K562 (cell line): ENCODE measurements at places on chromosomes 7 and 10. TPM values are rescaled to one million over a fixed set of nuclear protein-coding genes. Genes with fewer than 3 reads are reported as not detected.

Gene ARMC3
- total RNA-seq, result 0.35 and 0.58 TPM in 2 replicates

DNA sequence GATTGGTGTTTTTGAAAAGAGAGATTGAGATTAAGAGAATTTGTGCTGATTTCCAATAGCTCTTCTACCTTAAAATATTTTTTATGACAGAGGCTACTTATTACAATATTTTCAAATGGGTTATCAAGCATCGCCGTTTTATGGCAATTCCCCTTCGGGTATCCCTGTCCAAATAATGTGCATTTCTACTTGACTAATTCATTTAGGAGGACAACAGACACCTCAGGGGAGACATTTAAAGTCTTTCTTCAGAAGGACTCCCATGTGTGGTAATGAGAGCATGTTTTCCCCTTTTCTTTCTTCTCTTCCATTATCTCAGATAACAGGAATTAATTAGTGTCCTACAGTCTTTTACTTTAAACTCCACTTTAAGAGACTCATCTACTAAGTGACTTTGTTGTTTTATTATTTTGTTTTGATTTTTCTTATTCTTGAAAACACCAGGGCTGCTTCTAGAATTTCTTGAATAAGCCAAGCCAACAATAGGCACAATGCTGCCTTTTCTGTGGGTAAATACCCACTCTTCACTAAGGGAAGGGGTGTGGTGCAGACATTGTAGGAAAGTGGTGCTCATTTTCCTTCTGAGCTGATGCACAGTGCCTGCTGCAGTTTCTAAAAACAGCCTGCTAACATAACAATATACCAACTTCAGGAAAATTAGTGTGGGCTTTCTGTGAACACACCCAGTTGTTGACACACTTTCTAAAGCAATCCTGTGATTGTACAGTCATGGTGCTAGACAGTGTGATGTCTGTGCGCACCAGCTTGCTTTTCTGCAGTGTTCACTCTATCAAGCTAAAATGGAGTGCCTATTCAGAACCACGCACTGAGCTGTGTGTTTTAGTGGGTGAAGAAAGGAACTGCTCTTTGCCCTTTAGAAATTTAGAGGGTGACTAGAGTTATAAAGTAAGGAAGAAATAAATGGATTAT, 597.7 kb downstream of the NRG3 start:
- H3K36me3 ChIP-seq, result no peaks in the 10 kb centered on the region
- H3K4me3 ChIP-seq, result no peak overlapping the region
- no peaks in the 10 kb centered on the region for H3K4me1 ChIP-seq
- H3K27me3 ChIP-seq, result no peaks in the 10 kb centered on the region

- peaks cover under 1% of the 10 kb centered on the region; the same call in 1 of the 3 replicates for H3K27me3 ChIP-seq
- DNase-seq, result no peak
- no peaks in the 10 kb centered on the region for H3K36me3 ChIP-seq
- H3K4me3 ChIP-seq, result no peak overlapping the region
Observed at GRCh38 chr7:155988416-155988815, 176.2 kb upstream of the SHH start.

DNA sequence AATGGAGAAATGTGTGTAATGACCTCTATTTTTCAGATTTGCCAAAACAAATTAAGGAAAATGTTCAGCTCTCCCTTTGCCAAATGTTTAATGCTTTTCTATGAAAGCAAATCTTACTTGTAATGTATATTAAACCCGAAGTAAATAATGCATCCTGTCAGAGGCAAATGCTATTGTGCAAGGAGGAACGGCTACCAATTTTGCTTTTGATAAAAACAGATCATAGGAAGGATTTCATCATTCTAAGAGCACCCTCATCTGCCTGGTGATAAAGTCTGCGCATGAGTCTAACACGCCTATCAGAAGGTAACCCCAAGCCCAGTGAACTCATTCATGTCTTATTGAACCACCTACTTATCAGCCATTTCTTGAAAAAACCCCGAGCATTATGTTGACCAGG, 412.4 kb upstream of the MKI67 start:
- no peak for DNase-seq
- H3K4me3 ChIP-seq, result no peak overlapping the region
- H3K27ac ChIP-seq, result no peak overlapping the region

- no peaks in the 10 kb centered on the region for H3K4me1 ChIP-seq
- no peaks in the 10 kb centered on the region for H3K36me3 ChIP-seq
Observed at GRCh38 chr7:55161154-55161687, 142.4 kb downstream of the EGFR start.

- H3K27ac ChIP-seq, result no peak overlapping the region
- H3K27me3 ChIP-seq, result no peaks in the 10 kb centered on the region
- peaks cover 6% of the 10 kb centered on the region; the same call in 2 of the 3 replicates for H3K36me3 ChIP-seq
Observed at GRCh38 chr10:24706479-24707118, 17.1 kb downstream of the ARHGAP21 start.

GRCh38 chr10:72702868-72703581, 11.1 kb downstream of the MCU start:
- no peaks in the 10 kb centered on the region for H3K4me1 ChIP-seq
- H3K4me3 ChIP-seq, result no peak overlapping the region
- no peaks in the 10 kb centered on the region for H3K36me3 ChIP-seq
- DNase-seq, result no peak

- peak overlapping the region; percentile 20; the same call in 2 of the 3 replicates for H3K27ac ChIP-seq
- DNase-seq, result no peak
- H3K27me3 ChIP-seq, result no peaks in the 10 kb centered on the region
- H3K36me3 ChIP-seq, result peaks cover 93% of the 10 kb centered on the region
- H3K4me1 ChIP-seq, result peaks cover 28% of the 10 kb centered on the region
Observed at GRCh38 chr7:127366680-127367079, 25.8 kb downstream of the ZNF800 start.

Gene CYREN
- 93.9 and 102 TPM in 2 replicates for total RNA-seq

DNA sequence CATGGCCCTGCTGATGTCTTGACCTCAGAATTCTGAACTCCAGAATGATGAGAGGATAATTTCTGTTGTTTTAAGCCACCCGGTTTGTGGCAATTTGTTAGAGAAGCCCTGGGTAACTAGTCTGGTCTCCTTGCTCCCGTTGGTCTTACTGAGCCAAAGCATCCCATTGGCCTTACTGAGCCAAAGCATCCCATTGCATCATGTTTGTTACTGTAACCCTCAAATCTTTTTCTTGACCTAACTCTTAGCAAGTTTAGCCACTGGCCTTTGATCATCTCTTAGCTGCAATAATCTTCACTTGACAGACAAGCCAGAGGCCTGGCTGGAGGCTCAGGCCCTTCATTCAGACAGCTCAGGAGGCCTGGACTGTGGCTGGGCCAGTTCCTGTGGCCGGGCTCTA, 21.8 kb downstream of the TBXAS1 start:
- no peaks in the 10 kb centered on the region for H3K36me3 ChIP-seq
- no peak for DNase-seq
- H3K27ac ChIP-seq, result no peak overlapping the region
- H3K4me3 ChIP-seq, result no peak overlapping the region
- peaks cover 13% of the 10 kb centered on the region; the same call in 1 of the 2 replicates for H3K4me1 ChIP-seq

Gene CRHR2
- not detected in 2 replicates for total RNA-seq

GRCh38 chr10:70557876-70558275, 44.7 kb downstream of the PRF1 start:
- no peak overlapping the region for H3K27ac ChIP-seq
- H3K36me3 ChIP-seq, result no peaks in the 10 kb centered on the region
- H3K4me3 ChIP-seq, result no peak overlapping the region
- DNase-seq, result no peak
- H3K4me1 ChIP-seq, result peaks cover 52% of the 10 kb centered on the region

GRCh38 chr7:12490107-12490688, 80.3 kb upstream of the SCIN start:
- DNase-seq, result peak; percentile 27
- no peaks in the 10 kb centered on the region for H3K36me3 ChIP-seq
- H3K4me3 ChIP-seq, result no peak overlapping the region
- 0 out of 2 replicates have a peak, but pooled peaks cover 3% of the 10 kb centered on the region for H3K4me1 ChIP-seq
- H3K27me3 ChIP-seq, result no peaks in the 10 kb centered on the region
- H3K27ac ChIP-seq, result no peak overlapping the region
